ENCODE measurements at places on chromosomes 7 and 10.

DNA sequence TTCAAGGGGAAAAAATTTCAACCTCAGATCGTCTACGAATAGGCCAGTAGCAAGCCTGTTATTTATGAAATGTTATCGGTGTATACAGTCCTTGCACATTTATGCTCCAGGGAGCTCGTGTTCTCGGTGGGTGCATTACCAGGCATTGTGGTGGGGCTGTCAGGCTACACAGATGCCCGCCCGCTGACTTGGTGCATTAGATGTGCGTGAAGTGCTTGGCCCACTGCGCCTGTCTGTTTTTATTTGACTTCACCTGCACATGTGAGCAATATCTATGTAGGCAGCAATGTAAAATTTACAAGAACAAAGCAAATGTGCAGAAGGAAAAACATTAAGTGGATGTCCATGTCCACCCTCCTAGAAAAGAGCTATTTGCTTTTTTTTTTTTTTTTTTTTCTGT is 2.8 kb downstream of the FOXK1 start:
- no peak for DNase-seq

GRCh38 chr7:70317356-70317755 is 719.1 kb downstream of the AUTS2 start:
- DNase-seq, result peak; percentile 45

GRCh38 chr10:30747633-30748032 is 118.1 kb upstream of the LYZL2 start:
- DNase-seq, result peak; percentile 70

- DNase-seq, result no peak
These were observed 1.1 kb upstream of the PWWP2B start for GRCh38 chr10:132395704-132396493.

DNA sequence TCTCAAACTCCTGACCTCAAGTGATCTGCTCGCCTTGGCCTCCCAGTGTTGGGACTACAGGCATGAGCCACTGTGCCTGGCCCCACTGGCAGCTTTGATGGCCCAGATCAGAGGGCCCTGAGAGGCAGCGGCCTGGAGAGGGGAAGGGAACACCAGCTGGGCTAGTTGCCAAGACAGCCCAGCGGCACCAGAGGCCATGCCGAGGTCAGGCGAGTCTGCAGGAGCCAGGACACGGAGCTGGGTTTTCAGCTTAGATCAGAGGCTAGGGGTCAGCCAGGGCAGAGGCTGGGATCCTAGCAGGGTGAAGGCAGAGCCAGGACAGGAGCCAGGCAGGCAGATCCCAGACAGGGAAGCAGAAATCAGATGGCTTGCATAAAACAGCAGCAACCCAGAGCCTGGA is 92.9 kb downstream of the MYL10 start:
- no peak for DNase-seq

- DNase-seq, result no peak
These were observed 209.0 kb downstream of the DIP2C start for GRCh38 chr10:480498-480927.

- no peak for DNase-seq
These were observed 192.7 kb downstream of the SEC23IP start for GRCh38 chr10:120085096-120085796.

GRCh38 chr7:122468945-122469344 is 164.4 kb upstream of the FEZF1 start:
- no peak for DNase-seq

GRCh38 chr7:93690021-93690420 is 115.5 kb upstream of the CALCR start:
- no peak for DNase-seq

- no peak for DNase-seq
These were observed 103.6 kb upstream of the C7orf33 start for GRCh38 chr7:148486937-148487336.

DNA sequence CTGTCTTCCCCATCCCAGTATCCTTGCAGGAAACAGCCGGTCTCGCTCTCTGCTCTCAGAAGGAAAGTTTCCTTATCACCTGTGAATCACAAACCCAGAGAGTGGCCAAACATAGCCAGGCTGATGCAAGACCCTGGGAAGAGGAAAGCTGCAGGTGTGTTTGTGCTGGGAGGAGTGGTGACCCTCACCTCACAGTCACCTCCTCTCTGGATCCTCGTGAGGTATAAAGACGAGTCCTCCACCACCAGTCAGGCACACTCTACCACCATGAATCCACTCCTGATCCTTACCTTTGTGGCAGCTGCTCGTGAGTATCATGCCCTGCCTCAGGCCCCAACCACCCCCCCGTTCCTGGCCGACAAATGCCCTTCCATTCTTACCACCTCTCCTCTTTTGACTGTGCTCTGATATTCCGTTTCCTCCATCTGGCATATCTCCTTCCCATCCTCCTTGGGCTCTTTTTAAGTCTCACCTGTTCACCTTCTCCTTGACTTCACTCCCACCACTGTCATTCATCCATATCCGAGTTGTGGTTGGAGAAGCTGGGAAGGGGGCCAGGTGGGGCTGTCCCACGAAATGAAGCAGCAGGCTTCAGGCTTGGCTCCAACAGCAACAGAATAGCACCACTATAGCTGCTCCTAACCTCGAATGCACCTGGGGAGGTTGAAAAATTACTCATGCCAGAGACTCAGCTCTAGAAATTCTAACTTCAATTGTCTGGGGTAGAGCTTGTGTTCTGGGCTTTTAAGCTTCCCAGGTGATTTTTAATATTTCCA is at the start of gene PRSS1:
Gene PRSS1, plus strand, starts transcription at position 255 of the 776 bp plus-strand sequence. Its CDS starts 13 bp downstream, at position 268.
- no peak for DNase-seq

DNA sequence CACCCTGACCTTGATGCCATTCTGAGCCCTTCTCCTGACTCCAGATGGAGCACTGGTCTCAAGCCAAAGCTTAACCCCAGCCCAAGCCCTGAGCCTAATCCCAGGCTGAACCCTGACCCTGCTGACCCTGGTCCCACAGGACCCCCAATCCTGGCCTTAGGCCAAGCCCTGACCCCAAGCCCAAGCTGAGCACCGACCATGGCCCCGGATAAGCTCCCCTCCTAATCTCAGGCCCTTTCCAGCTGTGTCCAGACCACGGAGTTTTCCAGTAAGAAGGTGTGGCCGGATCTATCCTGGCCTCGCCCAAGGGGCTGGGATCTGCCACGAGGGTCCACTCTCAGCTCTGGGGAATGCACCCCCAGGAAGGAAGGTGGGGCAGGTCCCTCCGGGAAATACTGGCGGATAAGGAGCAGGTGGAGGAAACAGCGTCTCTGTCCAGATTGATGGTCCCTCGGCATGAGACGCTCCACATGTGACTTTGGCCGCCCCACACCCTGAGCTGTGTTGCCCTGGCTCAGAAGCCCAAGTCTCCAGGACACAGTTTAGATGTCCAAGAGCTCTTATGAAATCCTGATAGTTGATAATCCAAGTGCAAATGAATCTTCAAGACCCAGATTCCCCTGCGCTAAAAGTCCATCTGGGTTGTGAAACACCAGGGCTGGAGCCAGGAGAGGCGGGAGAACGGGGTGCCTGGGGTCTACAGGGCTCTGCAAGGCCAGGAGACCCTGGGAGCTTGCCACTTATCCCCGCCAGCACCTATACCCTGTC is 10.4 kb downstream of the ELN start:
- DNase-seq, result no peak

- no peak for DNase-seq
These were observed 398.8 kb upstream of the NFE2L3 start for GRCh38 chr7:25752967-25753791.

- no peak for DNase-seq
These were observed 222.8 kb upstream of the PRKCQ start for GRCh38 chr10:6802759-6803426.

- peak; percentile 61 for DNase-seq
These were observed 17.9 kb upstream of the FIGNL1 start for GRCh38 chr7:50467817-50468610.

- DNase-seq, result peak; percentile 77
These were observed 22.0 kb downstream of the CYTH3 start for GRCh38 chr7:6250364-6250833.

GRCh38 chr7:155956977-155957376 is 144.7 kb upstream of the SHH start:
- DNase-seq, result no peak

DNA sequence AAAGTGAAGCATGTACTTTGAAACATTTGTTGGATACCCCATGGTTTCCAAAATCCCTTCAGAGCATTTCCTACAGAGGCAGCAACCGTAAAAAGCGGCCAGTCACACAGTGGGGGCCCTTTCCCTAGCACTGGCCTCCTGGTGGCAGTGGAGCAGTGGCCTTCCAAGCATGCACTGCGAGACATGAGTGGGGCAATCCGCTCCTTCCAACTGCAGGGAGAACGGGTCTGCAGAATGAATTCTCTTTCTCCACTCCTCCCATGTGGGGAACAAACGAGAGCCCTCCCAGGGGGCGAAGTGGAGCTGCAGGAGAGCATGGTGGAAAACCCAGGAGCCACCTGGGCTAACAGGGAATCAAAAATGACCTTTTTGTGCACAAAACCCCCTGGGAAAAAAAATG is 542.9 kb upstream of the GALNT17 start:
- DNase-seq, result no peak

DNA sequence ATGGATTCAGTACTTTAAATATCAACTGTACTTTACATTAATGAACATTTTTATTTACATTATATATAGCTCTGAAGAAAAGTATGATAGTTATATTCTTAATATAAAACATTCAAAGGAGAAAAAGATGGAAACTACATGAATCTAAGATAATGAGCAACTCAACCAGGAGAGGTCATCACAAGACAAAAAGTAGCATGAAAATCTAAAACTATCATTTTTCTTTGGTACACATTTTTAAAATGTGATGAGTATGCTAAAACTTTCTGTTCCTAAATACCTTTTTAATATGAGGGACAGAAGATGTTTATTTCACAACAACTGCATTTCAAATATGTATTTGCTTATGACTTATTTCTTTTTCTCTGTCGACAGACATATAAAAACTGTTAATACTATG is 2.4 kb downstream of the CNTNAP2 start:
- no peak for DNase-seq

DNA sequence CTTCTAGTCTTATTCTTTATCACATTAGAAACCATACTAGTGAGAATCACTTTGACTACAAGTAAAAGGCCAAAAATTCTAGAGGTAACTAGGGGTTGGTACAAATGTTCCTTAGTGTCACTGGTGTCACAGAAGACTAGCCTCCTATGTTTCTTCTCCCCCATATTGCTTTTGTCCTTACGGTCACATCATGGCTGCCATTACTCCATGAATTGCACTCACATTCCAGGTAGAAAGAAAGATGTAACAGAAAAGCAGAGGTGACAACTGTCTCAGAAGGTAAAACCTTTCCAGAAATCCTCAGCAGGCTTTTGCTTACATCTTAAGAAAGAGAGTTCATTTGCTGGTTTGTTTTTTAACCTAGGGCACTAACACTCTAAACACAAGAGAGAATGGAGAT is 42.9 kb downstream of the USP6NL start:
- DNase-seq, result no peak

DNA sequence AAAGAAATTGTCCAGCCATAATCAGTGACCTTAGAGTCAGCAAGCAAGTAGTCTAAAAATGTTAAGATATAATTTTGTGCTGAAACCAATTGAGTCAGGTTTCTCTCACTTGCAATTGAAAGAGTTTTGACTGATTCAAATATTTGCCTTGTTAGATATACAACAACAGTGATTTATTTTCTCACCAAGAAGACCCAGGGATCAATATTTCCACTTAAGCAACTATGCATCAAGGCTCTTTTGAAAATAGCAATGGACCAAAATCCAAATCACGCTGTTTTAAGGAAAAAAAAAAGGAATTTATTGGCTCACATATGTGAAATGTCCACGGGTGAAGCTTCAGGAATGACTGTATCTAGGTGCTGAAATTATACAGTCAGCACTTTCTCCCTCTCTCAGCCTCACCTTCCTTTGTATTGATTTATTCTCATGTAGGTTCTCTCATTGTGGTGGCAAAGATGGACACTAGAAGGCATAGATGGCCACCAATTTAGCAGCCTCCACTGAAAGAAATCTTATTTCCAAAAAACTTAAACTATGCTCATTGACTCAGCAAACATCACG is 9.7 kb upstream of the FKBP9 start:
- no peak for DNase-seq

- no peak for DNase-seq
These were observed 12.4 kb upstream of the NOBOX start for GRCh38 chr7:144415858-144416257.

DNA sequence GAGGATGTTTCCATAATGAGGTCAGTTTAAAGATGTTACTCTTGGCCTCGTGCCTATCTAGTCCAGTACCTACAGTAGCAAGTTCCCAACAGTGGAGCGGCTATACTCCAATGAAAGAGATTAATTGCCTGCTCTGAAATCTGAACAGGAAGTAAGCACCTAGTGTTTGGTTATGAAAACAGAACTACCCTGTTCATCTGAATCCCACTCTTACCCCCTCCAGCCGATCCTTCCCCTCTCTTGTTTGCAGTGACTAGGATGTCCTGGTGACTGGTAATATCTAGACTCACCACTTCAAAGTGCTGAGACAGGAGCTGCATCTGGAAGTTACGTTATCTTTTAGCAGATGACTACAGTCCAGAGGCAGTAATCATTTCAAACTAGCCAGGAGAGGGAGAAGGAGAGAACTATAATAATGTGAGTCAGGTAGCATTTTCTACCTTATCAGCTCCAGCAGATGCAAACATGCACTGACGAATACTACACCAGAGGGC is 666.7 kb upstream of the NRP1 start:
- DNase-seq, result no peak

DNA sequence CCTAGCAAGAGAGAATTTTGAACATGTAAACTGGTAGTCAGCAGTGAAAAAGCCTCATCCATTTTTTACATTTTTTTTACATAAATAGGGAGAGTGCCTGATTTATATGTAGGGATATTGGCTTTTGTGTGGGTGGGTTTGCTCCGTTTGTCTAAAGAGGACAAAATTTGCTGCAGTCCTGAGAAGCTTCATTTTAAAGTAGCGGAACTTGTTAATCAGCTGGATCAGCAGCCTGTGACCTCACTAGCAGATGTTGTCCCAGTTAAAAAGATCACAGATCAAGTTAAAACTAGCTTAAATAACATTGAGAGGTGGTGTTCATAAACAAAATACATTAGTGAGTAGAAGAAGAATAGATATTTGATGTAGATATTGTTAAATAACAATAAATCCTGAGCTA is 2.6 kb downstream of the ATRNL1 start:
- no peak for DNase-seq

- no peak for DNase-seq
These were observed 144.5 kb downstream of the PTPRN2 start for GRCh38 chr7:158443014-158443687.

- DNase-seq, result no peak
These were observed 15.5 kb upstream of the KIF20B start for GRCh38 chr10:89685936-89686335.

DNA sequence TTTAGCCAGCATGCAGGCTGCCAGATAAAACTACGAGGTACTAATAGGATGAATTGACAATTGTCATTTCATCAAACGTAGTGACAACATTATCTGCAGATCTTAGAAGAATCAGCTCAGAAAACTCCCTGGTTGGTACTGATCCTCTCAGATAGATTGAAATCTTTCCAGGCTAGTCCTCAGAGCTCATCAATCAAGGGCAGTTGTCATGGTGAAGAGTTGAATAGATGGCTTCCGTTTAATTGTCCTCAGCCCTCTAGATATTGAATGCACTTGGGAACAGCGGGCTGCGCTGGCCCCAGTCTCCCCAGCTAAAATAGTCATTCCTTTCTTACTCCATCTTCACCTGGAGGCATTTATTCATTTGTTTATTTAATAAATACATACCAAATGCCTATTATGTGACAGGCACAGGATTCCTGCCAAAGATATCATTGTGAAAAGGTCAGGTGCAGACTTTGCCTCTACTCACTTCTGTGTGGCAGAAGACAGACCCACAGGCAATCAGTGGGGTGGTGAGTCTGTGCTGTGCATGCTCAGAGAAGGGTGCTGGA is 1081.6 kb downstream of the TYW1 start:
- DNase-seq, result no peak
